ENCODE measurements at places on chromosomes 5 and 9.

- no peak for DNase-seq
These were observed 280.8 kb downstream of the SLIT3 start for GRCh38 chr5:169020102-169020501.

DNA sequence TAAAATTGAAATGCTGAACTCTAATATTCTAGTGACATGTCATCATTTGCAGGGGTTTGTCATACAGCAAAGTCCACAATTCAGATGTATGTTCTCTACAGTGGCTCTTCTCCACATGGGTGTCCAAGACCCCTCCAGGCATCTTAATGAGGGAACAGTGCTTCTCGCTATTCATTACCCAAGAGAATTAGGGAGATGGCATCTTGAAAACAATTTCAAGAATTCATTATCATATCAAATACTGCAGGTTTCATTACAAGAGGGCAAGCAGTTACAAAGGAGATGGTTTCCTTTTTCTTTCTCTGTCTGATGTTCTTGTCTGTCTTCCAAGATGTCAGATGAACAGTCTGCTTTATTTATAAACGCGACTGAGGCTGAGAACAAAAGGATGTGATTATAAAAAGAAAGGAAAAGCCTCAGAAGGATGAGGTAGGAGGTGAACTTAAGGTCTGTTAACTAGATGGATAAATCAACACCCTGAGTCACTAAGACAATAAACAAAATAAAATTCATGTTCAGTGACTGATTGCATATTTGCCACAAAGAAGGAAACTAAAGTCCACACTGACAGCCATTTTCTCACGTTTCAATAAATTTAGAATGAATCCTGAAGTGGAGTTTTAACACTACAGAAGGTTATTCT lies 326.7 kb upstream of the EFNA5 start:
- DNase-seq: no peak

- DNase-seq: no peak
These were observed 8.9 kb upstream of the MYO10 start for GRCh38 chr5:16944816-16945562.

DNA sequence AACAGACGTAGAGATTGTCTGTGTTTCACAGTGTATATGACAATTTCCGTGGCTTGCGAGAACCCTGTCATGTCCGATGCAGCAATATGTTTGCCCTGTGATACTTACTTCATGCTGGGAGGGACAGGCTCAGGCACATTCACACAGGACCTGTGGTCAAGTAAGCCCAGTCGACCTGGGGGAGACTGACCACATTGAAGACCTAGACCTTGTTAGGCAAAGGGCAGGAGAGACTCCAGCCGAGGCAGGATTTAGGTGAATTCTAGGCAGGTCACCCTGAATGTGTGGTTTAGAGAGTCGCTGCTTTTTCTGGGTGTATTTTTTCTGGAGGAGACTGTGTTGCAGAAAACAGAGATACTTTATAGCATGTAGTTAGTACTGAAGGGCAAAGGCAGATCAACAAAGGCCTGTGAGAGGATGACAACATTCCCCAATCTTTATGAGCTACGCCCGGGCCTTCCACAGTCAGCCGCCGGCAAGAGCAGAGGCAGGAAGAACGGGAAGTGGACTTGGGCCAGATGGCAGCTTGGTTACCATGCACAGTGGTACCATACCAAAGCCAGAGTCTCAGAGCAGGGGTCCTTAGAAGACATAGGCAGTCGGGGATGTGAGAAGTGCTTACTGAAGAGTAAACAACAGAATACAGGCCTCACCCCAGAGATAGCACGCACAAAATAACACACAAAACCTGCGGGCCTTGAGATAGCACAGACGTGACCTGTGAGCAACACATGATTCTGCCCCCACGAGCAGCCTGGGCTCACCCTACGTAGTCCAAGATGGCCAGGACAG lies 220.7 kb downstream of the CACNA1B start:
- DNase-seq: no peak

DNA sequence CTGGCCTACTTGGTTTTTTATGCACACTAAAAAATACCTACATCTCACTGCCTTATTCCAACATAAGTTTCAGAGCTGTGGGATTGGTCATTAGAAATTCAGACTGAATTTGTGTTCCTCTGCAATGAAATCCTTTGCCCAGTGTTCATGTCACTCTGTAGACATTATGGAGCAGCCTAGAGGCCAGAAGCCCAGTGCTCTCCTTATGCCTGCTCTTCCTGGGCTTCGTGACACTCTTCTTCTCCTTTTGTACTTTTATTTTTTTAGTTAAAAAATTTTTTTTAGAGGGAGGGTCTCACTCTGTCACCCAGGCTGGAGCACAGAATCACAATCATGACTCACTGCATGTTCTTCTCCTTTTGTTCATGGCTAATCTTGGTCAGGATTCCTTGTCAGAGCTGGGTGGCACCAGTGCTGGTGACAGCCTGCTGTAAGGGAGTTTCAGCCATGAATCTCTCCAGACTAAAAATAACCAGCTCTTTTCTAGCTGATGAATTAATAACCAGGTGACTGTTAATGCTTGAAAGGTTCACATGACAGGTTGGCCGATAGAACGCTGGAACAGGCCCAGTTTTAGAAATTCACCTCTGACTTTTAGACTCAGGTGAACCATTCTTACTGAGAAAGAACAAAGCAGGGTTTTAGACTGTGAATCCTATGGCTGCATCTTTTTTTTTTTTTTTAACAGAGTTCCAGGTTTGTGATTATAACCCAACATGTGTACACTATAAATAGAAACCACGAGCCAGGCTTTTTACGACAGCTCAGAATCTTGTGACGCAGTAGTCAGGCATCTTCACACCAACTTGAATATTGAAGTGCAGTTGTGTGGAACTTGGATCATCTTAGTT lies 34.1 kb upstream of the C5orf47 start:
- DNase-seq: no peak

DNA sequence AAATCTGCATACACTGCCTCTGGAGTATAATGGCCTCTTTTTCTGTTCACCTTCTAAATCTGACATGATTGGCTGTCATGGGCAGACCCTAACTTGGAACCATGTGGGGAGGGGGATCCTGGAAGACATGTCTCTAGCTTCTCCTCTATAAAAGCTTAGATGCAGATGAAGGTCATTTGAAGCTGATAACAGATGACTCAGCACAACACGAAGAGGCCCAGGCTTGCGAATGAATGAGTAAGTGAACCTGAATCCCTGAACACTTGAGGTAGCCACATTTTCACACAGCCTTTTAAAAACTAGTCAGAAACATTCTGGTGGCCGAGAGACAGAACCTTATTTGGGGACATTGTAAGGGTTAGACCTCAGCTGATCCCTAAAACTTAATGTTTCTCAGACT lies 282.6 kb downstream of the ELAVL2 start:
- DNase-seq: no peak

- no peak for DNase-seq
These were observed 73.6 kb downstream of the C9orf153 start for GRCh38 chr9:86185872-86186271.

Measured in CD4-positive, alpha-beta T cell (primary cell).